ENCODE measurements at places on chromosomes 5 and 9.

- no peak for DNase-seq
These were observed 82.0 kb upstream of the HAPLN1 start for GRCh38 chr5:83802686-83803085.

- DNase-seq: no peak
These were observed 139.5 kb upstream of the SLC27A6 start for GRCh38 chr5:128825826-128826225.

GRCh38 chr5:72633649-72634048 is 126.4 kb upstream of the ZNF366 start:
- no peak for DNase-seq

DNA sequence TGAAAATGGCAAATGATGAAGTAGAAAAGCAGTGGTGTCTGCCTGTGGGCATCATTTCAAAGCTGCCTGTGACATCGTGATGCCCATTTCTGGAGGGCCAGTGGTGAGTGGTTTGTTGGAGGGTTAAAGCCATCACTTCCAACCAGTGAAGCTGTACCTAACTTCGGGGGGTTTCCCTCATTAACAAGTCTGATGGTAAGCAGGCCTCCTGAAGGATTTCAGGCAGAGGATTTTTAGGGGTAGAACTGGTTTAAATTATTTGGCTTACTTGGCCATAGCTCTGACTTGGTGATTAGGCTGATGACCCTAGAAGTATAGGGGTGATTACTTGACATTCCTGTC is 10.7 kb downstream of the TNFAIP8 start:
- no peak for DNase-seq

DNA sequence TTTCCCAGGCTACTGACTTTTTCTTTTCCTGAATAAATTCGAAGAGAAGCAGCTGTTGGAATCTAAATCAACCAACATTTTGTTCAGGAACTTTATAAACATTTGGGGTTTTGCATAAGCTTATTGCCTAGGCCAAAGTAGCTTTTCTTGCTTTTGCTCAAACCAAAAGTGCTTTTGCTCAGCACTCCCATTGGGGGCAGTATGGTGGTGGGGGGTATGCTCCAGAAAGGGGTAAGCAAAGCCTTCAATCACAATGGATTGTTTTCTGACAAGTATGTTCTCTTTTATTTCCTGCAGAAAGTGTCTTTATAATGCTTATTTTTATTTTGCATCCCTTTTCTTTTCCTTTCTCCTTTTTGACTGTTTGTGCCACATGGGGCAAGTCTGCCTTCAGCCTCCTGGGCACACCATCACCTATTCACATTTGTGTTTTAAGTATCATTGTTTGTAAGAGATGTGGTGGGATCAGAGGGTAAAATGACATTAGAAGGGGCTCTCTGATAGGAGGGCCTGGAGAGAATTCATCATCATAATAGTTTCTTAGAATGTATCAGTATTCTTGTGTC is 86.0 kb downstream of the PRDM6 start:
- DNase-seq: no peak

DNA sequence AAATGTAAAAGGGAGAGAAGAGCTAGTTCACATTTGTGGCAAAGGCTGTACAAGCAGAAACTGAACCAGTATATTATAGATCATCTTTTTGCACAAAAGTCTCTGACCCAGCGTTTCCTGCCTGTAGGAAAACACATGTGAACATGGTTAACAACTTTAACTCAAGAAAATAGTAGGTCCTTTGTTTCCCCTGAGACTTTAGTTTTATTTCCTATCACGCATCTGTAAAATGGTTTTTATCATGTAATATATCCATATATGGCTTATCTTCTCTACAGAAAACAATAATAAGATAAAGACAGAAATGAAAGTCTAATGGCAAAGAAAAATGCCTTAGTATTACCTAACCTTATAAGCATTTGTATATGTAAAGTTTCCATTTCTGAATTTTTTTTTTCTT is 2.7 kb downstream of the KIF3A start:
- DNase-seq: no peak

DNA sequence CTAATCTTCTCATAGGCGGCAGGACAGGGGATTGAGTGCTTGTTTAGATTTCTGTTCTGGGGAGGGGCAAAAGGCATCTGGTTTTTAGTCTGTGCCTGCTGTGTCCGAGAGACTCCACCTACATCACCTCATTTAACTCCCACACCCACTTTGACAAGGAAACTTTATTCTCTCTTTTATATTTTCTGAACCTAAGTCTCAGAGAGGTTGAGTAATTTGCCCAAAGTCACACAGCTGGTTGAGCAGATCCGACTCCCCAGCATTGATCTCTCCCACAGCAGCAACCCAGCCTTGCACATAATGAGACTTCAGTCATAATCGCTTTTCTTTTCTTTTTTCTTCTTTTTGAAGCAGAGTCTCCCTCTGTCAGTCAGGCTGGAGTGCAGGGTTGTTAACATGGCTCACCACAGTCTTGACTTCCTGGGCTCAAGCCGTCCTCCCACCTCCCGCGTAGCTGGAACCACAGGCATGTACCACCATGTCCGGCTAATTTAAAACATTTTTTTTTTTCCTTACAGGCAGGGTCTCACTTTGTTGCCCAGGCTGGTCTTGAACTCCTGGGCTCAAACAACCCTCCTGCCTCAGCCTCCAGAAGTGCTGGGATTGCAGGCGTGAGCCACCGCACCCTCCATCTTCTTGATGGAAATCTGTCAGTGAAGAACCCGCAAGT is 36.5 kb upstream of the ANKRD33B start:
- DNase-seq: no peak

DNA sequence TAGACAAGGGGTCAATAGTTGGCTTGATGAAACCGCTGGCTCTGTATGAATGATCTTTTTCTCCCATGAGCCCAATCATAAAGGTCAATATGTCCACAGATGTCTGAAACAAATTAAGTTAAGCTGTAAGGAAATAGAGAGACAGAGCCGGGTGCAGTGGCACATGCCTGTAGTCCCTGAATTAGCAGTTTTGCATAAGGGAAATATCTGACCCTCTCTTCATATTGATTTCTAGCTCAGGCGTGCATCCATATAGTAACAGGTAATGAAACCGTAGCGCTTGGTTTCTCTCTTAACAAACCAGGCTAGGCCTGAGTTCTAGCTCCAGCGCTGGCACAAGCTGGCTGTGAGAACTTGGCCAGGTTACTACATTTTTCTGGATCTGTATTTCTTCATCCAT is 118.1 kb upstream of the ERCC6L2 start:
- DNase-seq: no peak

DNA sequence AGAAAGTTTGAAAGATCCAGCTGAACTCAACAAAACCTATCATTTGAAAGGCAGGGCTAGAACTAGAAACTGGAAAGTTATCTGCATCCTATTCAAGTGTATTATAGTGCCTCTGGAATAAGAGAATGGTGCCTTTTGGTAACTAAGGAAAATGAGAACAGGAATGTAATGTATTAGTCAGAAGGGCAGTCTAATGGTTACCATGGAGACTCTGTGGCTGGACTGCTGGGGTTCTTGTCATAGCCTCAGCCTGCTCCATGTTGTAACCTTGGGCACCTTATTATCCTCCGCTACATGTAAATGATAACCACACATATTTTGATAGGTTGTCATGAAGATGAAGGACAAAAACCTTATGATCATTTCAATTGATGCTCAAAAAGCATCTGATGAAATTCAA is 24.6 kb upstream of the IFNB1 start:
- DNase-seq: no peak

DNA sequence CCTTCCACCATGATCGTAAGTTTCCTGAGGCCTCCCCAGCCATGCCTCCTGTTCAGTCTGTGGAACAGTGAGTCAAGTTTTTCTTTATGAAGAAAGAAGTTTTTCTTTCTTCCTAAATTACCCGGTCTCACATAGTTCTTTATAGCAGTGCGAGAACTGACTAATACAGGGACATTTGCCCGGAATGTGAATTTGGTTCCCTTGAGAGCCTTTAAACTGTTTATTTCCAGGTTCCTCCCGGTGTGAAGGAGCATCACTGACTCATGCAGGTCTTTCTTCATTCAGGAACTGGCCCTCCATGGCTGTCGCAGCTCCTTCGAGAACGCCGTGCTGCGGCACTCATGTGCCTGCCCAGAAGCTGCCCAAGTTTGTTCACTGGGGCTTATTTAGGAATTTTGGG is 87.7 kb downstream of the PTCH1 start:
- DNase-seq: no peak
